ENCODE measurements at places on chromosomes 12 and 14.

- no peak for DNase-seq
These were observed 251.5 kb upstream of the FBXO33 start for GRCh38 chr14:39683691-39684260.

DNA sequence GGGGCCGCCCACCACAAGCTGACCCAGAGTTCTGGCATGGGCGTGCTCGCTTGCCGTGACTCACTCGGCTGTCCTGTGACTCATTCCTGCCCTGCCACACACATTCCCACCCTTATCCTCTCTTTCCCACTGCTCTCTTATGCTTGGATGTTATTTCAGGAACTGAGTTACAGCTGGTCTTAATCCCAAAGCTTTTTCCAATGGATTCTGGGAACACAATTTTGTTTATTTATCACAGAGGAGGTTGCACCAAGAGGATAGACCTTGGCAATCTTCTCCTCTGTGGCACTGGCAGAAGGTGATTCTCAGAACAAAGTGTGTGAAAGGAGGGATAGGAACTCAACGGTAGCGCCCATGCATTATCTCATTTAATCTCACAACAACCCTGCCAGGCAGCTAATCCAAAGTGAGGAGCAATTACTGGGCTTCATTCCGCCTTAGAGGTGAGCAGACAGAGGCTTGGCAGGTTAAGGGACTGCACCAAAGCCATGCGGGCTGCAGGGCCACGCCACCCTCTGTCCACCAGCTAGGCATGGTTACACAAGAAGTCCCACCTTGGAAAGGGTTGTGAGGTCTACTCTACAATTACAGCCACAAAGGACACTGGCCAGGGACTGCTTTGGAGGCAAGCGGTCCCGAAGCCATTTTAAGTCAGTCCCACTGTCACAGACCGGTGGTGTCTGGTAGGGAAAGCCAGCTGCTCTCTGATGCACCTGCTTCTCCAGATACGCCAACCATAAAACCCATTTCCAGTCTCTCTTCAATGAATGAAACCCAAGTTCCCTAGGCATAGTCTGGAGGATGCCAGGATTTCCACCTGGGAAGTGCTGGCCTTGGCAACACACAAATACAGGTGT, 32.9 kb downstream of the SYNE3 start:
- no peak for DNase-seq

- no peak for DNase-seq
These were observed 55.0 kb downstream of the TAOK3 start for GRCh38 chr12:118317729-118318128.

GRCh38 chr14:75699331-75699730, 38.3 kb downstream of the TTLL5 start:
- no peak for DNase-seq

DNA sequence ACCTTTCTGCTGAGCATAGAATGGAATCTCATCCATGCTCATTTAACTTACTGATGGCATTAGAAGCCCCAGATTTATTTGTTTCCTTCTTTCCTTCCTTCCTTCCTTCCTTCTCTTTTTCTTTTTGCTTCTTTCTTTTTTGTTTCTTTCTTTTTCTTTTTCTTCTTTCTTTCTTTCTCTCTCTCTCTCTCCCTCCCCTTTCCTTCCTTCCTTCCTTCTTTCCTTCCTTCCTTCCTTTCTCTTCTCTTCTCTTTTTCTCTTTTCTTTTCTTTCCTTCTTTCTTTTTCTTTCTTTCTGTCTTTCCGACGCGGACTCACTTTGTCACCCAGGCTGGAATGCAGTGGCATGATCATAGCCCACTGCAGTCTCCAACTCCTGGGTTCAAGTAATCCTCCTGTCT, 55.9 kb downstream of the C12orf75 start:
- DNase-seq: no peak

DNA sequence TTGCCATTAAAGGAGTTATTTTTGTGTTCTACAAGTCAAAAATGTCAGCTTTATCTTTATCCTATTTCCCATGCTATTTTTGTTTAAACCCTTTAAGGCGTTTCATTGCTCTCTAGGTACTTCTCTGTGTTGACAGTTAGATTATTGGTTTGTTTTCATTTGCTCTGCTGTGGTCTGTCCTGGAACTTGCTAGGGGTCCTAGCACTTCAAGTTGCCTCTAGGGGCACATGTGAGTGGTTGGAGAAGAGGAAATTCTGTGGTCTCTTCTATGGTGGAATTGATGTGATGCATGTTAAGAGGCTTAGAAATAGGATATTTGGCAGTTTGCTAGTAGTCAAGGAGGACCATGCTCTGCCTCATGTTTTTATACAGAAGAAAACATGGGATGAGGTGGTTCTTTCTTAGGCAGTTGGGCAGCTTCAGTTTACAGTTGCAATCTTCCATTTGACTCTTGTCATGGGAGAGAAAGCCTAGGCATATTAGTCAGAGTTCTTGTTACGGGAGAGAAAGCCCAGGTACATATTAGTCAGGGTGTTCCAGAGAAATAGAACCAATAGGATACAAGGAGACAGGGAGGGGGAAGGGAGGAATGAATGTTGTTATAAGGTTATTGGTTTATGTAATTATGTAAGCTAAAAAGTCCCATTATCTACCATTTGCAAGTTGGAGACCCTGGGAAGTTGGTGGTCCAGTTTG, 14.4 kb downstream of the TTLL5 start:
- no peak for DNase-seq
